ENCODE measurements at places on chromosomes 1 and 21.

- no peak for DNase-seq
Measured at GRCh38 chr1:59066236-59066635, 230.7 kb upstream of the FGGY start.

- DNase-seq, result no peak
Measured at GRCh38 chr1:176460544-176461336, 2.2 kb upstream of the PAPPA2 start.

GRCh38 chr1:8841395-8841794 is 24.0 kb upstream of the RERE start:
- no peak for DNase-seq

DNA sequence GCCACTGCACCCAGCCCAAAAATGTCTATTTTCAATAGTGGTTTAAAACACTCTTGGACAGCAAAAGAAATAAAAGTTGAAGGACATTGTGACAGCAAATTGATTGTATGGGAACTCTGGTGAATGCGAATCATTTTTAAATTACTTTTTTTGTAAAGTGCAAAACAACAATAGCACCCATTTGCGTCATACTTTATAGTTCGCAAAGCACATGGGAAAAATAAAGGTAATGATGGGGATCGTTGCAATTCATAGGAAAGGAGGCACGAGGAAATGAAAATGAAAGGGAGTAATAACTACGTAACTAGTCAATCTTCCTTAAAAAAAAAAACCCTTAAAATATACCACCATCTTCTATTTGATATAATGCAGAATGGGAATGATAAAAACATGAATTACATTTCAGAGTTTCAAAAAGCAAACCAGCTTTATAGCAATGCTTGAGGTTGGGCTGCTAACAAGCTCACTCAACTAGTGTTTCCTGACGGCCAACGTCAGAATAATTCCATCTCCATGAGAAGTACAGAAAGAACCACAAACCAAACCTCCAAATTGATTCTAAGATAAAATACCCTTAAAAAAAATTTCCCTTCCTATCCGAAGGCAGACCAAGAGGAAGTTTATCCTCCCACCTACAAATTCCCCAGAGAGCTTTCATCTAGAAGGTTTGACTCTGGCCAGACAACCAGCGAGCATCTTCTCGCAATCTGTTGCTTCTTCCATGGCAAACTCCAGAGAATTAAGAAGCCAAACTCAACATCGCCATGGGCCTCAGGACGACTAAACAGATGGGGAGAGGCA is at the start of gene EDARADD:
TSS of gene EDARADD (plus strand) at position 606 of the 801 bp plus-strand sequence. CDS start at position 765, 159 bp downstream.
- DNase-seq, result no peak

GRCh38 chr21:23936224-23936623 is 1671.1 kb downstream of the MRPL39 start:
- DNase-seq, result no peak

- peak; percentile 22 for DNase-seq
Measured at GRCh38 chr1:86913399-86913895, 479 bp downstream of the SELENOF start.

DNA sequence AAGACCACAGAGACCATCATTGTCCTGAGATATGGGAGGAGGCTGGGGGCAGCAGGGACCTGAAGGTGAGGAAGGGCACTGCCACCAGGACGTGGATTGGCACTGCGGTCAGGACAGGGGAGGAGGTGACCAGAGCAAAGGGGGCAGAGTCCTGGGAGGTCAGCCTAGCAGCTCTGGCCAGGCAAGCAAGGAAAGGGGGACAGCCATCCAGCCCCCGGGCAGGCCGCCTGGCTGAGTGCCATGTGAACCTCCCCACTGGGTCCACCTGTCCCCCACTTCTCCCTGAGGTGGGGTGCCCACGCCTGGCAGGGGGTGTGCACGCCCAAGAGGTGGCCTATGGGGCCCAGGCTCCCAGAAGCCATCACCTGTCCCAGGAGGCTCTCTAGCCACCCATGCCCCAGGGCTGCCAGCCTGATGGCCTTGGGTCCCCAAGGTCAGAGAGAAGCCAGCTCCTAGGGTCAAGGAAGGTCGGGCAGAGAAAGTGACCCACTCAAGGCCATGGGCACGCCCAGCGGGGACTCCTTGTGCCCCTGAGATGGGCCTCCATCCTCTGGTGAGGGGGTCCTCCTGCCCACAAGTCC is 17.6 kb upstream of the PTTG1IP start:
- no peak for DNase-seq

DNA sequence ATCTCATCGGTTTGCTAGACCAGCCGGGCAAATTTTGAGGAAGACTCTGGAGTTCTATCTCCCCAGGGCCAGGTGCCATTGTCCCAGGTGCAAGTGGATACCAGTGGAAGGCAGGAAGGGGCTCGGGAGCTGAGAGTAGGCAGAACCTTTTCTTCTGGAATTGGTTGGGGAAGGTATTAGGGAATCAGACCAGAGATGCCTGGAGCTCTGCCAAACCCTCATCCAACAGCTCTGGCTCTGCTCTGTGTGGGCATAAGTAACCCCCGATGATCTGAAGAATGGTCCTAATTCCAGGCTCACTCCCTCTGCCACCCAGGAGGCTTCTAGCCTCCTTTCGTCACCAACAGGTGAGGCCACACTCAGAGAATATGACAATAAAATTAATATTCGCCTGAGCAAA is 69.9 kb downstream of the PGBD5 start:
- DNase-seq, result no peak

- no peak for DNase-seq
Measured at GRCh38 chr1:232047473-232047872, 420.9 kb downstream of the DISC1 start.

DNA sequence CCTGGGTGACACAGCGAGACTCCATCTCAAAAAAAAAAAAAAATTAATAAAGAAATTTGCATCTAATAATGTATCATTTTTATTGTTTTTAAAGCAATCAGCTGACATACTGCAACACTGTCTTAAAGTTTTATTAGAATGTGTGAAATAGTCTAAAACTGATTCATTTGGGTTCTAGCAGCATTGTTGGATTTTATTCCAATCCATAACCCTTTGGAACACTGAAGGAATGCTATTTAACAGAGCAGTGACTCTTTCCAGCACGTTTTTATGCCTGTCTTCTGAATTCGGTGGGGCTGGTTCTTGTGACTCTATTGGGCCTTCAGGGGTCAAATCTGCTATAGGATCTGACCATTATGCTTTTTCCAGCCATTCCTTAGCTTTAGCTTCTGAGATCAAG is 18.2 kb upstream of the FMO4 start:
- no peak for DNase-seq

DNA sequence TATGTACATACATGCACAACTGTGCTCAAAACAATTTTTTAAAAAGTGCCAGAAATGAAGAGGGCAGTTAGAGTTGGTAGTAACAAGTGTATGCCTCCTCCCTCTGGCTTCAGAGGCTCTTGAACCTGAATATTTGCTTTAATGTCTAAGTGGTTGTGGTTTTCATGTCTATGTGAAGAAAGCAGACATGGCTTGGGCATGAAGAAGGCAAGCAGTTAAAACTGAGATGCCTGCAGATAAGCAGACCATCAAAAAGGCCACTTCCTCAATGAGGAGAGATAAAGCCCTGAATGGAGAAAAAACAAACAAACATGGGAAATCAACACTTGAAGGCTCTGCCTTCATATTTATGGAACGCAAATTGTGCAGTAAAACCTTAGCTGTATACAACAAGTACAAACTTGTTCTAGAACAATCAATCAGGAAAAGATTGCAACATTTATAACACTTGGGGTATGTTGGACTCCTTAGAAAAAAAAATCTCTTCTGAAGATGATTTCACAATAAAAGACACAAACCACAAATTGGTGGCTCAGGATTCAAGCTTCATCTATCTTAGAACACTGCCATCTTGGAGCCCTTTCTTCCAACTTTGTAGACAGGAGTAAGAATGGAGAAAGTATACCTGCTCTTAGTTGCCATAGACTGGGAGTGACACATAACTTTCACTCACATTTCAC is 52.7 kb upstream of the PLA2G4A start:
- no peak for DNase-seq

- no peak for DNase-seq
Measured at GRCh38 chr1:113565621-113566020, 175.3 kb downstream of the MAGI3 start.

GRCh38 chr1:209783386-209783785 is 973 bp downstream of the C1orf74 start:
- DNase-seq, result no peak

- DNase-seq, result peak; percentile 76
Measured at GRCh38 chr1:3501856-3502640, 47.6 kb downstream of the ARHGEF16 start.

DNA sequence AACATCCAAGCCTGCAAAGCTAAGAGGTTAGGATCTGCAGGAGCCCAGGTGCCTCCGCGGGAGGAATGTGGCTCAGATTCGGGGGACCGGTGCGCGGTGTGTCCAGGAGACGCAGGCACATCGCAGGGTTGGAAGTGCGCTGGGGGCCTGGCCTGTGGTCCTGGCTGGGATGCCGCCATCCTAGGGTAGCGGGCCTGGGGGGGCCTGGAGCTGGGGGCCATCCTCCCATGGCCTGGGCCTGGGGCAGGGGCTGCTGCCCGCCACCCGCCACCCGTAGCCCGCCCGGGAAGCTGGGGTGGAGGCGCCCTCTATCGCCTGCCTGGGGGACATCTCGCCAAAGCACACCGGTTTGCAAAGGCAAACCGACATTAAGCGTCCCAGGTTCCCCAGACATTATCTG is 170.6 kb upstream of the ARHGEF16 start:
- DNase-seq, result peak; percentile 83

DNA sequence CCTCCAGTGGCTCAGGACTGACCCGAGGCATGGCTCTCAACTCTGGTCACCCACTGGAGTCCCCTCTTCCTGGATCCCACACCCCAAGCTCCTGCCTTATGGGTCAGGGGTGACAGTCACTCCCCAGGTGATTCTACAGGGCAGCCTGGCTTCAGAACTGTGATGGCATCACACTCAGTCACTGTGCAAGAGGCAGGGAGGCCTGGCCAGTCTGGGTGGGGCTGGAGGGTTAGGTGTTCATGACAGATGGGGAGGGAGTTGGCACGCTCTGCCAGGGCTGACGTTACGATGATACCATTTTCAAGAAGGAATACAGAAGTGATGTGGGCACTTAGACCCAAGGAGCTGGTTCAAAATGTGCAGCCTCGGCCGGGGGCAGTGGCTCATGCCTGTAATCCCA is 25.2 kb upstream of the ABCG1 start:
- no peak for DNase-seq

- DNase-seq, result no peak
Measured at GRCh38 chr1:76640092-76640491, 227.2 kb upstream of the ST6GALNAC5 start.

DNA sequence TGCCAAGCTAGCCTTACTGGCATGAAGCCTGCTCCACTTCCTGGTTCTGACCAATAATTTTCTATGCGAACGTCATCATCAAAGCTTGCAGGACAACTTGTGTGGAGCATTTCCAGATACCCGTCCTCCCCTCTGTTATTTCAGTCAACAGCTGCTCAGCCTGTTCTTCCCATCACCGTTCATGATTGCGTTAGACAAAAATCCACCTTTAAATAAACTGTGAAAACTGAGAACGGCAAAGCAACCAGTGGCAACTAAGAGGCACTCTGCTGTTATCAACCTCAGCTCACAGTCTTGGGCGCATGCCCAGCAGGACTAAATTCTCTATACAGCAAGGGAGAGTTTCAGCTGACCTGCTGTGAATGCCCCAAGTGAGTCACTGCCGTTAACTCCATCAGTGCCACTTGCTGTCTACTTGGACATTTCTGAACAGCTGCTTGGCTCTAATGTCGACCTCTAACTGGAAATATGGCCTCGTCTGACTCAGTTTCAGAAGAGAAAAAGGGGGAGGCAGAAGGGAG is 207.4 kb upstream of the RUNX1 start:
- peak; percentile 83 for DNase-seq

- no peak for DNase-seq
Measured at GRCh38 chr1:208219098-208219658, 25.0 kb downstream of the PLXNA2 start.

DNA sequence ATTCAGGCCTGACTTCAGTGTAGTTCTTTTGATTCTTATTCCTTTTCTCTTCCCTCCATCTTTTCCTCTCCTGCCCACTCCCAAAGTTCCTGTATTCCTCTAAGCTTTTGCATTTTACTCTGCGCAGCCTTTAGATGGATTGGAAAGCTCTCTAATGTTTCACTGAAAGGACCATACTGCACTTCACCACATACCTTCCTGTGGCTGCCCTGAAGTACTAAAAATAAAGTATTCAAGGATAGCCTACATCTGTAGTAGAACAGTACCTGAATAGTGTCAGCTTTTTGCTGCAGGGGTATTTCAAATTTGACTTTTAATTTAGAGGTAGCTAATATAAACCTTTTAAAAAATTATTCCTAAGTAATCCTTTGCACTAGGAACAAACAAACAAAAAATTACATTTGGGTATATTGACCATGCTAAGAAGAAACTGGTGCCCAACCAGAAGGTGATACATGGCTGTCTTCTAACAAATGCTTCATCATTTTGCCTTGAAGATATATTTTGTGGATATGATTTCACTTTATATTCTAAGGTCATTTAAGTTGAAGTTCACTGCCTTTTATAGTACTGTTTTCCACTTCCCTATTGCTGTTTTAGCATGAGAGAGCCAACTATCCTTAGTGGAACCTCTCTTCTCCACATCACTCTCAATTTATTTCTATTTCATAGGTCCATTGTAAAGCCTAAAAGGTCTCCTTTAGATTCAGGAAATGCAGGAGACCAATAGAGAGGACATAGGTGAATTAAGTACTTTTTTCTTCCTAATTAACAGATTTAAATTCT is 22.8 kb downstream of the FAM20B start:
- DNase-seq, result no peak

GRCh38 chr1:243849421-243850201 is 432 bp downstream of the AKT3 start:
- peak; percentile 41 for DNase-seq

- DNase-seq, result no peak
Measured at GRCh38 chr1:221910222-221910621, 168.3 kb upstream of the DUSP10 start.

- no peak for DNase-seq
Measured at GRCh38 chr1:2972011-2972878, 49.0 kb upstream of the ACTRT2 start.

GRCh38 chr1:31069392-31069791 is 3.9 kb upstream of the PUM1 start:
- DNase-seq, result no peak

DNA sequence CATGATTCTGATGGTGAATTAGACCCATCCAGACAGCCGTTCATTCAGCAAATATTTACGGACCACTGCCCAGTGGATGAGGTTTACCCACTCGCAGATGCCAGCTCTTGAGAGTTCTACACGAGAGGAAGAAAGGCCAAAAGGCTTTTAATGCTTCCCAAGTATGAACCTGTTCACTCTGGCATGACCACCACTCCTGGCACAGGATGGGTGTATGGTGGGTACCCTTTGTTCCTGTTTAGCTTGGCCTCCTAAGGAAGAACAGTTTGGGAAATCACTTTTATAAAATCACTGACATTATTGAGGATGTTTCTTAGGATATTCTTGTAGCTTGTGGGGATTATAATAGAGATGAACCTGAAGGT is 67.2 kb downstream of the HMGB4 start:
- DNase-seq, result no peak

GRCh38 chr1:224637515-224637914 is 21.4 kb downstream of the CNIH3 start:
- peak; percentile 85 for DNase-seq

- DNase-seq, result no peak
Measured at GRCh38 chr1:59577774-59578173, 237.0 kb upstream of the HOOK1 start.

- DNase-seq, result no peak
Measured at GRCh38 chr1:11391327-11391726, 87.6 kb upstream of the DISP3 start.

Data from AG08396 (cell line).